CD8-positive, alpha-beta T cell (primary cell): ENCODE measurements at places on chromosomes 5 and 9.

- no peak for DNase-seq
Observed at GRCh38 chr9:89350988-89351557, 32.8 kb downstream of the SECISBP2 start.

- DNase-seq: no peak
Observed at GRCh38 chr5:11863911-11864310, 40.3 kb downstream of the CTNND2 start.

- no peak for DNase-seq
Observed at GRCh38 chr5:153081385-153081784, 409.1 kb upstream of the GRIA1 start.

- DNase-seq: no peak
Observed at GRCh38 chr5:132470596-132470995, 20.0 kb downstream of the IRF1 start.

GRCh38 chr5:109126481-109126880, 283.3 kb downstream of the PJA2 start:
- DNase-seq: no peak

DNA sequence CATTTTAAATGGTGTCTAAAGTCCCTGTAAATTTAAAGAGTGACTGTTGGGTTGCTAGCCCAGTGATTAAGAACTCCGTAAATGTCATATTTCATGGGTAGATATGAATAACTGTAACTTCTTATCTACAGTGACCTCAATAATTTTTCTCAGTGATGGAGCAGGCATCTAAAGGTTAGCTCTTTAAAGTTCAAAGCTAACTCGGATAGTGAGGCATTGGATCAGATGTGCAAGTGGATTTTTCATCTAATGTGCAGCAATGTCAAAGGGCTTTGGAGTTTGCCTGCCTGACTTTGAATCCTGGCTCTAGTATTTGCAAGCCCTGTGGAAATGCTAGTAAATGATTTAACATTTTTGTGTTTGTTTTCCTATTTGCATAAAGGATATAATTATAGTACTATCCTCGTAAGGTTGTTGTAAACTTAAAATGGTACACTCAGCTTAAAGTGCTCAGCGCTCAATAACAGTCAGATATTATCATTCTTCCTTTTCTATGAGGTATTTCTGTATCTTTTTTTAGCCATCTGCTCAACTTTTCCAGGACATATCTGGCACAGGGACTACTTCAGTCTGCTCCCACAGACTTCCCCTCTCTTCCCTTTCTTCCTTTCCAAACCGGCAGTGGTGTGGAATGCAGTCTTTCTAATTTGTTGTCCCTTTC, 163.7 kb upstream of the ELL2 start:
- no peak for DNase-seq

DNA sequence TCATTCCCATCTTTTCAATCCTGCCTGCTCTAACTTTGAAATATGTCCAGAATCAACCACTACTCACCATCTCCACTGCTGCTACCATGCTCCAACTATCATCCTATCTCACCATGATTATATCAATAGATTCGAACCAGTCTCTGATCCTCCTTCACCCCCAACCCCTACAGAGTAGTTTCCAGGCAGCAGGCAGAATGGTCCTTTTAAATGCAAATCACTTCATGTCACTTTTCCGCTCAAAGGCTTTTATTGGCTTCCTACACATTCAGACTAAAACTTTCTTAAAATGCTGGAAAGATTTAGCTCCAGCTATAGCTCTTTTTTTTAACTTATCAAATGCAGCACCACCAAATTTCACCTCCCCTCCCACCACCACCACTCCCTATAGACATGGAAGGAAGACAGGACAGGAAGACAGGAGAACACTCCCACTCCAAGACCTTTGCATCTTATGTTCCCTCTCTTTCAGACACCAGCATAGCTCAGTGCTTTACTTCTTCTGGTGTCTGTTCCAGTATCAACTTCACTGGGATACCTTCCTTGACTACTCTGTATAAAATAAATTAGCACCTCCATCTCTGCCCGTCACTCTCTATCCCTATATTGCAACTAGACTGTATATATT, 9.9 kb upstream of the PPP2R2B start:
- no peak for DNase-seq

GRCh38 chr9:125634040-125634717, 72.8 kb downstream of the MAPKAP1 start:
- no peak for DNase-seq

- DNase-seq: no peak
Observed at GRCh38 chr5:172085738-172086137, 79.3 kb upstream of the FBXW11 start.

DNA sequence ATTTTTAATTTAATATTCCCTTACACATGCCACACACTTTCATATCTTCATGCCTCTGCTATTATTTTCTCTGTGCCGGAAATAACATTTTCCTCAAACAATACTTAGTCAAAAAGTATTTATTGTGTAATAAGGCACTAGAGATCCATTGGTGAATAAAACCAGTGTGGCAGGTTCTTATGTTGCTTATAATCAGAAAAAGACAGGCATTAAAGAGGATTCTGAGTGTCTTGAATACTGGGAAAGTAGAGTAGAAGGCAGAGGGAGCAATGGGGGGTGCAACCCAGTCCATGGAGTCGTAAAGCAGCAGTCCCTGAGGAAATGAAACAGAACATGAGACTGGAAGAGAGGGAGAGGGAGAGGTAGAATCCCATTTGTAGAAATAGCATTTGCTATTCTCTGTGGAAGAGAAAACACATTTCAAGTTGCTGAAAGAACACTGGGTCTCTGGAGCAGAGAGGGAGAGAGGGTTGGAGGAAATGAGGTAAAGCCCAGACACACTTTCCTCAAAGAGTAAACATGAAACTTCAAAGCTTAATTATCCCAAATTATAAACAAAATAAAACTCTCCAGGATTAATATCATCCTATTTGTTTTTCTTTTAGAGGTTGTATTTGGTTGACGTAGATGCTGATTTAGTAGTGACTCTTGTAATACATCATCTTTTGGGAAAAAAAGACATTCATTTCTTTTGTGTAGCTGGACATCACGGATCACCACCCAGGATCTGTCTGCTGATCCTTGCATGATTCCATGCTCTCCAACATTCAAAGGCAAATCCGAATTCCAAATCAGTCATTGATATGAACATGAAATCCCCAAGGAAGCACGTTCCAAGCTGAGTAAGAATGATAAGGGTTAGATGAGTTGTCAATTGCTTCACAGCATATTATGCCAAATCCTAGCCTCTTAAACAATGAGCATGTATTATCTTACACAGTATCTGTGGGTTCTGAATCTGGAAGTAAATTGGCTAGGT, 37.4 kb upstream of the GRAMD2B start:
- no peak for DNase-seq

- DNase-seq: no peak
Observed at GRCh38 chr9:116391306-116391900, 237.8 kb downstream of the PAPPA start.

GRCh38 chr5:159001247-159001646, 98.5 kb downstream of the EBF1 start:
- DNase-seq: no peak

- DNase-seq: no peak
Observed at GRCh38 chr5:159797261-159797970, 118.9 kb upstream of the ADRA1B start.

DNA sequence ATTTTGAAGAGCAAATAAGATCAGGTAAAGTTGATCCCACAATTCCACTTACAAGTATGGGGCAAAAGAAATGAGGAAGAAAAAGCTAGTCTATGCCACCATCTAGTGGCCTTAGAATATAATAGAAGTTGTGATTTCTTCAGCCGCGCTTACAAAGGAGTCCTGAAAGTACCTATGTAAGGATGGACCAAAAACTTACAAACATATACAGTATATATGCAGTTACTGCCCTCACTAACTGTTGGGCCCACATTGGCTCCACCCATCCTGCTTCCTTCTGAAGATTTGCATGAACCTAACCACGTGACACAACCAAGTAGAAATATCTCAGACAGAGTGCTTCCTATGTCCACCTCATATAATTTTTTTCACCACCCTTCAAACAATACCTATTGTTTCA, 11.7 kb upstream of the OR13D1 start:
- no peak for DNase-seq

- no peak for DNase-seq
Observed at GRCh38 chr5:135643881-135644766, 65.3 kb upstream of the CXCL14 start.

GRCh38 chr5:86861512-86861911, 243.8 kb downstream of the COX7C start:
- no peak for DNase-seq

- no peak for DNase-seq
Observed at GRCh38 chr5:15798006-15798405, 298.0 kb downstream of the FBXL7 start.

GRCh38 chr9:81083854-81084512, 605.4 kb downstream of the TLE1 start:
- no peak for DNase-seq

DNA sequence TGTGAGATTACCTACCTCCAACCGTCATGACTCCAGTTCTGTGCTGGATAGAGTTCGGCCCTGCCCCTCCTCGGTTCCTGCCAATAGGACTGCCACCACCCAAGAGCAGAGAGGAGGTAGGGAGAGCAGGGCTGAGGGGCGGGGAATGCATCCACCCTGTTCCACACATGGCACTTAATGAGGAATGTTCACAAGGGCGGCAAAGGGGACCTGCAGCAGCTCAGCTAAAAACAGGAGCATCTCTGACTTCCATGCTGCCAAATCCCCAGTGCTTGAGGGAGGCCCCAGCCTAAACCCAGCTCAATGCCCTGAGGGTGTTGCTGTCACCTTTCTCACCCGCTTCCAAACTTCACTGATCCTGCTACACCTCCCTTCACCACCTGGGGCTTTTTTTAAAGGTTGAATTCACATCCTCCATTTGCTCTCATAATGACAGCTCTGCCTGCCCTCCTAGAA, 7.8 kb upstream of the DELE1 start:
- DNase-seq: no peak

- no peak for DNase-seq
Observed at GRCh38 chr9:124654431-124654830, 116.7 kb downstream of the NR6A1 start.

GRCh38 chr9:132694144-132694543, 23.9 kb downstream of the GTF3C4 start:
- no peak for DNase-seq

GRCh38 chr9:14220256-14220655, 93.7 kb downstream of the NFIB start:
- no peak for DNase-seq

DNA sequence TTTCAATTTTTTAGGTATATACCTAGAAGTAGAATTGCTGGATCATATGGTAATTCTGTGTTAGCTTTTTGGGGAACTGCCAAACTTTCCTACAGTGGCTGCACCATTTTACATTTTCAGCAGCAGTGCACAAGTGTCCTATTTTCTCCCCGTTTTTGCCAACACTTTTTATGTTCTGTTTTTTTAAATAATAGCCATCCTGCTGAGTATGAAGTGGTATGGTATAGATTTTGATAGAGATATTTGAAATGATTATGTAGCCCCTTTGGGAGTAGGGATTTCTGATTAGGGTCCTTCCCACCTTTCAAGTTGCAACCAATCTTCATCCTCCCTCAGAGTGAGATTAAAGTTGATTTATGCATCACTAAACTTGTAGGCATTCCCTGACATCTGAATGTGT, 76.5 kb downstream of the ARHGEF28 start:
- DNase-seq: no peak

- peak; percentile 26 for DNase-seq
Observed at GRCh38 chr9:127586537-127586936, 25.5 kb upstream of the STXBP1 start.

DNA sequence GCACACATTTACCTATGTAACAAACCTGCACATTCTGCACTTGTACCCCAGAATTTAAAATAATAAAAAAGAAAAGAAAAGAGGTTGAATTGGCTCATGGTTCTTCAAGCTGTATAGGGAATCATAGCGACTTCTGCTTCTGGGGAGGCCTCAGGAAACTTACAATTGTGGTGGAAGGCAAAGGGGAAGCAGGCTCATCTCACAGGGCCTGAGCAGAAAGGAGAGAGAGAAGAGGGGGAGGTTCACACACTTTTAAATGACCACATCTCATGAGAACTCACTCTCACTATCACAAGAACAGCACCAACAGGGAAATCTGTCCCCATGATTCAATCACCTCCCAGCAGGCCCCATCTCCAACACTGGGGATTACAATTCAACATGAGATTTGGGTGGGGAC, 214.6 kb downstream of the CDK5RAP2 start:
- DNase-seq: no peak

DNA sequence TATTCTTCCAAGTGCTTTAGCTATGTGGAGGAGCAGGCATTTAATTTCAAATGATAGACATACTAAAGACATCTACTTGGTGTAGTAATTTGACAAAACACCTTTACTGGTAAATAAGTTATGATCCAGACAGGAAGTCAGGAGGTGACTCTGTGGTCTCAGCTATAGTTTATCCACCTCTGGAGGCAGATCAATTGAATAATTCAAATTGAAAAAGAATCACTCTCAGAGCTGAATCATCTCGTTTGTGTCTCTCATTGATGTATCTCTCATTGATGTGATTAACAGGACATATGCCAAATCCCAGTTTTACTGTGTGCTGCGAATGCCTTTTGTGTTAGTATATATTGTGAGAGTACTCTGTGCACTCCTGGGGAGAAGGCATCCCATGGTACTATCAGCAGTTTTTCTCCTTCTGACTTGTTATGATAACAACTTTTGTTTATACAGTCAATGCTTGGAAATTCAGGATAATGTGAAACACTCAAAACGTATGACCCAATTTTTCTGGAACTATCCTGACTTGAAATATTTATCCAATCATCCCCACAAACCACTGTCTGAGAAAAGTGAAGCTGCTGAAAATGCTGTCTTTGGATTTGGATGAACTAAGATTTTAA, 48.5 kb upstream of the DAB2 start:
- no peak for DNase-seq

GRCh38 chr5:141832131-141832530, 46.1 kb downstream of the PCDH1 start:
- DNase-seq: no peak

GRCh38 chr5:163360656-163361055, 76.7 kb upstream of the CCNG1 start:
- no peak for DNase-seq

DNA sequence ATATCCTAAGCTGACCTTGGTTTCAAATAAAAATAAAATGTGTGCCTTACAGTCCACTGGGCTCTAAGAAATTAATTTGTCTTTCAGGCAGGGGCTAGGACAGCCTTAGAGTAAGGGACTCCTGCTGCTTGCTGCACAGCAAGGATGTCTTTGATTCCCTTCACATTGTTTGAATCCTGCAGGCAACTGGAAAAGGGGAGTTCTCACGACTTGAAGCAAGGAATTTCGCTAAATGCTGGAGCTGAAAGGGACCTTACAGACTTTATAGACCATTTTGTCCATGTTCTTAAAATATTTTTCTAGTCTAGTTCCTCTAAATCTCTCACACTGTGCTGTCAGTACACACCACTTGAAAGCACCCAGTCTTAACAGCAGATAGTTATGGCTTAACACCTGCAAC, 35.6 kb downstream of the FBXW11 start:
- DNase-seq: no peak

DNA sequence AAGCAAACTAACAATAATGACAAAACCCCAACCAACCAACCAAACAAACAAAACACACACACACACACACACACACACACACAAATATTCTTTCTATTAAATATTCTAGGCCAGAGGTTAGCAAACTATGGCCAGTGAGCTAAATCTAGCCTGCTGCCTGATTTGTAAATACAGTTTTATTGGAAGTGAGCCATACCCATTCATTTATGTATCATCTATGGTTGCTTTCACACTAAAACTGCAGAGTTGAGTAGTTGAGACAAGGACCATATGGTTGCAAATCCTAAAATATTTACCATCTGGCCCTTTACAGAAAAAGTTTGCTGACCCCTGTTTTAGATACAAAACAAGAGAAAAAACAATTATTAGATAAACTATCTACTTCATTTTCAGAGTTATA, 620.5 kb upstream of the SEMA6A start:
- DNase-seq: no peak
